ENCODE measurements at places on chromosomes 13 and 19.

DNA sequence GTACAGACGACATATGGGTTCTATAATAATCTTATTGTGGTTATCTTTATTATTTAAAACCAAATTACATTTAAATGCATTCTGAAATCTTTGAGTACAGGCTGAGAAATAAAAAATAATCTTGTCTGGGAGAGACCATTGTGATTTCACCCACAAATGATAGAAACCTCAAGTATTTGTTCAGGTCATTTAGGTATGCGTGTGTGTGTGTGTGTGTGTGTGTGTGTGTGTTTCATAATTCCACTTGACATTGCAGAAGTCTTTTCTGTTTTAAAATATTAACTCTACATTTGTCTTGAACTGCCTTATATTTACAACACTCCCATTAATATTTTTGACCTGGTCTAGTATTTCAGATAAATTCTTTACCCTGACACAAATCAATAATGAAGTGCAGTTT is 126.9 kb downstream of the SPRY2 start:
- DNase-seq: no peak

- no peak for DNase-seq
These were observed 2.5 kb upstream of the GPX4 start for GRCh38 chr19:1101337-1101698.

DNA sequence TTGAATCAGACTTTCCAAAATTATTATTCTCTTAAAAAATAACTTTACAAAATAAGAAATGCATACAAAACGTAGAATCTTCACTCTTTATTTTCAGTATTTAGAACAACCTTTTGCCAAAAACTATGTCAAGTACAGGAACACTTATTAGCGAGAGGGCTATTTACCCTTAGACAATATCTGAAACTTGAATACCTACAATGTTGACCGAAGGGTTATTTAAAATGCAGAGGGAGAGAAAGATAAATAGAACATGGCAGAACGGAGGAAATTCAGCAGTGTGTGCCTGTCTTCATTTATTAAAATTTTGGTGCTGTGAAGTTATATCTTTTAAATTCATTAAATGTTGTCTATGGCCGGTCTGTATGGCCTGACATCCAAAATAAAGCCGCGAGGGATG is 198.8 kb downstream of the EFNB2 start:
- no peak for DNase-seq

DNA sequence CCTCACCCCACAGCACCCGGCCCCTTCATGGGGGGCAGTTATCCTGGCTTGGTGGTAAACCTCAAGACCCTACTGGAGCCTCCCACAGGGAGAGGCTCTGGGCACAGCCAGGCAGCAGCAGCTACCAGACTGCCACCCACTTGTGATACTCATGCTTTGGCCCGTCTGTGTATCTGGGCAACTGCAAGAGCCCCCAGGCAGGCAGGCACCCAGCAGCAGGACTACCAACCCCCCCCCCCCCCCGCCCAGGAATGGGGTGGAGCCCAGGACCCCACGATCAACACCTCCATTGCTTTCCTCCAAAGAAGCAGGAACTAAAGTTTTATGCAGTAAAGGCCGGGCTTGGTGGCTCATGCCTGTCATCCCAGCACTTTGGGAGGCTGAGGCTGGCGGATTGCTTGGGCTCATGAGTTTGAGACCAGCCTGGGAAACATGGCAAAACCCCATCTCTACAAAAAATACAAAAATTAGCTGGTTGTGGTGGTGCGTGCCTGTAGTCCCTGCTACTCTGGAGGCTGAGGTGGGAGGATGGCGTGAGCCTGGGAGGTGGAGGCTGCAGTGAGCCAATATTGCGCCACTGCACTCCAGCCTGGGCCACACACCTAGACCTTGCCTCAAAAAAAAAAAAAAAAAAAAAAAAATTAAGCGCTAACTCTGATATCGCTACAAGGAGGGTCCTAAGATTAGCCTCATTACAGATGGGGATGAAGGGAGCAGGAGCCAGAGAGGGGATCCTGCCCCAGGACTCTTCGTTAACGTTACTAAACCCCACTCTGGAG is 1.1 kb upstream of the LYL1 start:
- no peak for DNase-seq

DNA sequence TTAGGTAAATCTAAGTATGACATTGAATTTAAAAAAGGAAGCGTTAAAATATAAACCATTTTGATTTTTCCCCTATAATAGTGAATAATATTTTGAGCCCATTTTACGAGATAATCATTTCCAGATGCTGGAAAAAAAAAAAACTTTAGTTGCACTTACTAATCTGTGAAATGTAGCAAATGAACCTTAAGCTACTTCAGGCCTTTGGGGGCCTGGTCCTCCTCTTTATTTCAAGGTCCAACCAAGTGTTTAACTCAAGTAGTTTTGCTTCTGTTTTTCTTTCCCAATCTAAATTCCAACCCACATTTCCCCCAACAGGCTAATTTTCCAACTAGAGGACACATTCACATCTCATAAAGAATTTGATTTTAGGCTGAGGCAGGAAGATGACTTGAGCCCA is 101.2 kb downstream of the TNFRSF19 start:
- DNase-seq: no peak

GRCh38 chr13:48535766-48536165 is 2.9 kb upstream of the RCBTB2 start:
- no peak for DNase-seq

DNA sequence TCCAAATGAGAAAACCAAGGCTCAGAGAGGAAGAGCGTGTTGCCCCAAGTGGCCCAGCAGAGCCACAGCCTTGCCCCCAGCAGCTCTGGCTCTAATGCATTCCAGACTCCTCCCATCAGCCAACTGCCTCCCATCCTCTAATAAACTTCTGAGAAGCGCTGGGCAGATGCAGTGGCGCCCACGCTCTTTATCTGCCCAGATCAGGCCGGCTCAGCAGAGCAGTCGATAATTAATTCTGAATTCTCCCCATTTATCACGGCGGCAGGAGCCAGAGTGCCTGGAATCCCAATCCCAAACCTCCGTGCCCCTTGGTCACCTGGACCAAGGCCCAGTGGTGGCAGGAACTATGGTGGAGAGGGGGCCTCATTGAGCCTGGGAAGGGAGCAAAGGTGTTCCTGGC is 13.9 kb downstream of the TINCR start:
- DNase-seq: no peak
